ENCODE measurements at places on chromosomes 2 and 18.

DNA sequence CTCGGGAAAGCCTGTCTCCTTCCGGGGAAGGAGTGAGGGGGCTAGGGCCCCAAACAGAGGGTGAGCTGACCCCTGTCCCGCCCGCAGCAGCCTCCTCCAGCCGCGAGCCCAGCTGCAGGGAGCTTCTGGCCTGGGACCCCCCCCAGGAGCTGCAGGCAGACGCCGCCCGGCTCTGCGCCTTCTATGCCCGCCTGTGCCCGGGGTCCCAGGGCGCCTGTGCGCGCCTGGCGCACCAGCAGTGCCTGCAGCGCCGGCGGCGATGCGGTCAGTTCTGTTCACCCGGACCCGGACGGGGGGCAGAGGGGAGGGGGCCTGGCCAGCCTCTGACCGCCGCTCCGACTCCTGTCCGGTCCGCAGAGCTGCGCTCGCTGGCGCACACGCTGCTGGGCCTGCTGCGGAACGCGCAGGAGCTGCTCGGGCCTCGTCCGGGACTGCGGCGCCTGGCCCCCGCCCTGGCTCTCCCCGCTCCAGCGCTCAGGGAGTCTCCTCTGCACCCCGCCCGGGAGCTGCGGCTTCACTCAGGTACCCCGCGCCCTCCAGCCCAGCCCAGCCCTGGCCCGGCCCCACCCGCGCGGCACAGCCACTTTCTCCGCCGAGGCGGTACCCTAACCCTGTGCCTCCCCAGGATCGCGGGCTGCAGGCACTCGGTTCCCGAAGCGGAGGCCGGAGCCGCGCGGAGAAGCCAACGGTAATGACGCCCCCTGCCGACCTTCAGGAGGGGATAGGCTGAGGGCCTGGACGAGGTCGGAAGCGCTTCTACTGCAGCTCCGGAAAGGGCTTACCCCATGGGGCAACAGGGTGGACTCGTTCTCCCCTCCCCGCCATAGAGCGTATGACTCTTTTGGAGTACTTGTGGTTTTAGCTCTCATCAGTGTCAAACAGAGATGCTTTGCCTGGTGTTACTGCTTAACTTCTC, 2.0 kb upstream of the CHRND start:
- peak; percentile 61 for DNase-seq

DNA sequence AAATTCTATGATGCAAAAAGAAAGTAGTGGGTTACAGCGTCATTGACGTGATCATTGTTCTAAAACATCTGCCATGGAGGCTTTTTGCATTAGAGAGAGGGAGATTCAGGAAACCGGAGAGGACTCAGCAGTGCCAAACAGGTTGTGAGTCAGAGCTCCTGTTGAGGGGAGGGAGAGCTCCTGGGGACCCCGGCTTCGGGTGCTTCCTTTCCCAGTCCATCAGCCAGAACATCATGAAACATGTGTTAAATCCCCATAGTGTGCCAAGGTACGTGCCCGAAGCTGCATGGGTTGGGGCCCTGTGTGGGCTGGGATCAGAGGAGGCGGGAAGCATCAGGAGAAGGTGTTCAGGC, 791 bp upstream of the CYRIA start:
- DNase-seq = no peak

DNA sequence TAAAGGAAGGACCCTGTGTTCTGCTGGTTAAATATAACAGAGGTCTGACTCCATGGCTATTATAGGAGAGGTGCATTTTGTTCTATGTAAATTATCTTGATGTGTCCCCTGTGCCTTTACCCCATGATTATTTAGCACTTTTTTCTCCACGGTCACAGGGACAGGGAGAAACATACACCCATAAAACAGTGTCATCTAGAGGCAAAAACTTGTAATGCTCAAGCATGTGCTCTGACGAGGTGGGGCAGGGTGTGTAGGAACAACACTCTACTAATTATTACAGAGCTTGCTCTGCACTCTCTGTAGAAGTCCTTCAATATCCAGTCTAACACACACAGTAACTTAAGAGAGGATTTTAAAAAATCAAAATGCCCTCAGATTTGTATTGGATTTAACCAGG, 187.9 kb downstream of the NEDD4L start:
- no peak for DNase-seq

GRCh38 chr2:215274829-215275228, 37.0 kb upstream of the ATIC start:
- no peak for DNase-seq

DNA sequence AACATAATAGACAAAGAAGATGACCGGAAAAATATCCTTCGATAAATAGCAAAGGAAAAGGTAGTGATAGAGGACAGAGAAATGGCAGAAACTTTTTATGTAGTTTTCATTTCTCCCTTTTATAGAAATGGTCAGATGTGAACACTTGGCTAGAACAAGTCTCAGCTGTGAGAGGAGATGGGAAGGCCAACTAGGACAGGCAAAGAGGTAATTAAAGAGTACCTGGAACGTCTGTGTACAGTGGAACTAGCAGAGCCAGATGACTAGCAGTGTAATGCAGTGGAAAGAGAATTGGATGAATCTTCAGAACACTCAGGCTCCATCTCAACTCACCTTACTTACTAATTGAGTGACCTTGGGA, 69.2 kb downstream of the NABP1 start:
- no peak for DNase-seq

Measured in GM03348 (cell line).